ENCODE measurements at places on chromosomes 2 and 18.

GRCh38 chr18:11905613-11906012, 2.5 kb downstream of the MPPE1 start:
- DNase-seq: no peak

- no peak for DNase-seq
These were observed 656.4 kb downstream of the MBD2 start for GRCh38 chr18:53567929-53568574.

- no peak for DNase-seq
These were observed 91.4 kb upstream of the BCL2L11 start for GRCh38 chr2:111029181-111029927.

GRCh38 chr2:120910956-120911951, 175.6 kb downstream of the GLI2 start:
- no peak for DNase-seq

Data from esophagus squamous epithelium (tissue), 5 donors.